Activated effector memory CD4-positive, alpha-beta T cell treated with Interleukin-2 at 50 U/mL for 16 hours (primary cell): ENCODE measurements at places on chromosomes 4 and X.

DNA sequence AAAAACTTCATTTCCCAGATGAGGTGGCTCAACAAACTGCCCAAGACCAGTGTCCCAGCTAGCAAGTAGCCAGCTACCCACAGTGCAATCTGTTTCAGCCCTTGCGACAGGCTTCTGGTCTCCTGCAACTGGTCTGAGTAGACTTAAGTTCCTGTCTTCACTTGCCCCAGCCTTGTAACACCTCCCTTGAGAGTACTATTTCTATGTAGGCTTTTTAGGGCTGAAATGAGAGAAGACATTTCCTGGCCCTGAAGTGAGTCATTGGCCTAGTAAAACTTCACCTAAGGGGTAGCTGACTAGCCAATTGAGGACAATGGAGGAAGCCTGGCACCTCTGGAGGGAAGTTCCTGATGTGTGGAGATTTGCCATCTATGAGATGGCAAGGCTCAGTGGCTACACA, 80.1 kb upstream of the STIM2 start:
- no peak for DNase-seq

DNA sequence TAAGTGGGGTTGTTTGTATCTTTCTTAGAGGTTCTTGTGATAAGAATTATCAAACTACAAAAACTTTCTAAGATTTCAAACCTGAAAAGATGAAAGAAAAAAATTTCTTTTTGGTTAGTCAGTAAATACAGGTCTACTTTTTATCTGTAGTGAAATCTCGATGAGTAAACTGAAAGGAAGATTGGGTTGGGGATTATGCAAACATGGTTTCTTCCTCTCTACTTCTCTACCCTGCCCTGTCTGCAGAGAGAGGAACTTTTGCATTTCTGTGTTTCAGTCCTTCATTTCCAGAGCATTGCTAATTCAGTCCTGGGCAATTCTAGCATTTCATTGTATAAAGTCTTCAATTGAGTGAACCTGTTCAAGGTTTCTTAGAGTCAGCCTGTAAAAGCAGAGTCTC, 51.6 kb upstream of the IL2 start:
- no peak for DNase-seq

DNA sequence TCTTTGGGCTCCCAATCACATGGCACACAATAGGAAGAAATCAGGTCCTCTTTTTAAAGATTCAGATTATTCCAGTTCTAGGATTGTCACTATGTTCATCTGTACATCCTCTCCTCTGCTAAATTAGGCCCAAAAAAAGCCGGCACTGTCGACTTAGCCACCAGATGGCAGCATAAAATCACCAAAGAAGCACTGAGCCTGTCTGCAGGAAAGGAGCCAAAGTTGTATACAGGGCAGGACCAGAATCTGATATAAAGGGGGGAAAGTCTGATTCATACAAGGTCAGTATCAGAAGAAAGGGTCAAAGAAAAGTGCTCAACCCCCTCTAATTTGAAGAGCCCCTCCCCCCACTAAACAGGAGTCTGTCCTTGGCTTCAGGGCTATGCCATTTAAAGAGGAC, 292.5 kb downstream of the CHIC1 start:
- DNase-seq = peak; percentile 41

GRCh38 chr4:171117457-171117856, 695.7 kb upstream of the GALNTL6 start:
- DNase-seq = no peak

GRCh38 chr4:181524499-181524898, 718.7 kb upstream of the TENM3 start:
- DNase-seq = no peak

DNA sequence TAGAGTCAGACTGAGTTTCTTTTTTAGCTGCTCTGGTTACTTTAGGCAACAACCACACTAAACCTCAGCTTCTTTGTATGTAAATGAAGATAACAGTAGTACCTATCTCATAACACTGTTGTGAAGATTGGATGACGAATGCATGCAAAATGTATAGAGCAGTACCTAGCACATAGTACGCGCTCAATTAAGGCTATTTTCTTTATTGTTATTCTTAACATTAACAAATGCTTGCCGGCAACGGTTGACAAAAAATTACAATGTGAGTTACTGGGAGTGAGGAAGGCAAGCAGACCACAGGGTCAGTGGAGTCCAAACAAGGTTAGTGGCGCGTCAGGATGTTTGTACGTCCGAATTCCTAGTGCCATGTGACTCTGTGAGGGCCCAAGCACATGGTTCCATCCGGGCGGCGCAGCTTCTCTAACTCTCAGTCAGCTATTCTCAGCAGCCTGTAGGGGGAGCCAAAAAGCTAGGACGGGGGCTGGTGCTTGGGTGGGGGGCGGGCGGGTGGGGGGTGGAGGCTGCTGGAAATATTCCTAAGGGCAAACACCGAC, 821 bp upstream of the NALF2 start:
- no peak for DNase-seq

DNA sequence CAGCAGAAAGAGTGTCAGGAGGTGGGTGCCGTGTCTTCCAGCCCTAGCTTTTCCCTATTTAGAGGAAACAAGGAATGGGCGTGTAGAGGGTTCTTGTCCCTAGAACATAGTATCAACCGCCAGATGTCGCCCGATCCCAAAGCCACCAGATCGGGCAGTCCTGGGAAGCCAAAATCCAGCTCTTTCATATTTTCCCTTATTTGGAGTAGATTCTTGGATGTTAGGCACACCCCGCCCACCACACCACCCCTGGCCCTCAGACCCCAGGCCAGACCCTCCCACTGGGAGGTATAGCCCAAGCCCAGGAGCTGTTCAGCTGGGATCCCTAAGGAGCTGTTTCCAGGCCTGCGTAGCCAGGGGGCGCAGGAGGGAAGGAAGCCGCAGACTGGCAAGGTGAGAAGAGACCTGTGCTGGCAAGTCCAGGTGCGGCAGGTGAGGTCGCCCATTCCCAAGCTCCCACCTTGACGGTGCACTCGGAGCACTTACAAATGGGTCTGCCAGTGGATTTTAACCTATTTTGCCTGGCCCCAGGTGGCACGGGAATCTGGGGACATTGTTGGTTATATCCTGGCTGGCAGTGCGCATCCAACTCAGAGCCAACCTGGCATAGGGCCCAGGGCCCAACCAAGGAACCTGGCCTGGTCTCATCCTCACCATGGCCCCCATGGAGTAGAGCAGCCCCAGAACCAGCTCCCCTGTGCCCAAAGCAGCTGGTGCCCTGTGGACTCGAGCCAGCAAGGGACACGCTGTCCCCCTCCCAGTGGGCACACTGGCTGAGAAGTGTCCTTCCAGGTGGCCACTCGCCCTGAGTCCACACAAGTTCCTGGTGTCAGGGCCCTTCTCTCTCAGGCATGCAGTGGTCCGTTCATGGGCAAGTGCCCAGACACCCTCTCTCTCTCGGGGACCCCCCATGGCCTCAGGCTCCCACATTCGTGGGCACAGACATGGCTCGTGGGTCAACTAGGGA, 811 bp downstream of the FLNA start:
- DNase-seq = no peak

DNA sequence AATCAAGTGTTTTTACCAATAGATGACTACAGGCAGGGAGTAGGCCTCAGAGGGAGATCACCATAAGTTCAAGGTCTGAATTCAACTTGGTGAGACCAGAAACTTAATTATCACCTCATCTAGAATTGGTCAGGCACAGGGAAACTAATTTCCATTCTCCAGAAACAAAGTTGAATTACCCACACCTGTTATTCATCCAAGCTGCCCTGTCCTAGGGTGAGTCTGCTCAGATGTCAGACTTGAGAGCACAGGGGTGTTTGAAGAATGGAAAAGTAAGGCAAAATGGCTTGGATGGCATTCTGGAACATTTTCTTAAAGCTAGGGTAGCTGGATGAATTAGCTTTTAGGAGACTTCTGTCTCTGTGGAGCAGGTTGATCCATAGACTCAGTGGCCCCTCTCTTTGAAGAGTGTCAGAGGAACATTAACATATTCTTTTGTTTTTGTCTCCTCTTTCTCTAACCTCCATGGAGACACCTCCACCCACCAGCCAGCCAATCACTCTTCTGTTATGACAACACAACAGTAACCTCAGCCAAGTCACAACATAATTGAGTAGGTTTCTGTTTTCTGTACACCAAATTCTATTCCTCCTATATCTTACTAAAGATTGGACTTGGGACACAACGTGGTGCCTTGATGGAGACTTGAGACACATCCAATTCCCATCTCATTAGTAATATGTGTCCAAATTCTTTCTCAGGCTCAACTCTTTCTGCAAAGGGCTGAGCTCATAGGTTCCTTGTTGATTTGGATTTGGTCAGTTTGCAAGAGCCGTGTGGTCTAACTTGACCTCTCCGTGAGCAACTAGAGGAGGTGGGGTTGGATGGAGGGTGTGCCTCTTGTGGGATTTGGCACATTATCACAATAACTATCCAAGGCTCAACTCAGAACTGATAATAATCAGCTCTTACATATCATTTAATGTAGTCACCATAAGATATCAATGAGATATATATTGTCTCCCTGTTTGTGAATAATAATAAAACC, 45.1 kb downstream of the VSIG4 start:
- DNase-seq = no peak

- DNase-seq = no peak
Measured at GRCh38 chrX:53087388-53087831, 5.2 kb downstream of the TSPYL2 start.

DNA sequence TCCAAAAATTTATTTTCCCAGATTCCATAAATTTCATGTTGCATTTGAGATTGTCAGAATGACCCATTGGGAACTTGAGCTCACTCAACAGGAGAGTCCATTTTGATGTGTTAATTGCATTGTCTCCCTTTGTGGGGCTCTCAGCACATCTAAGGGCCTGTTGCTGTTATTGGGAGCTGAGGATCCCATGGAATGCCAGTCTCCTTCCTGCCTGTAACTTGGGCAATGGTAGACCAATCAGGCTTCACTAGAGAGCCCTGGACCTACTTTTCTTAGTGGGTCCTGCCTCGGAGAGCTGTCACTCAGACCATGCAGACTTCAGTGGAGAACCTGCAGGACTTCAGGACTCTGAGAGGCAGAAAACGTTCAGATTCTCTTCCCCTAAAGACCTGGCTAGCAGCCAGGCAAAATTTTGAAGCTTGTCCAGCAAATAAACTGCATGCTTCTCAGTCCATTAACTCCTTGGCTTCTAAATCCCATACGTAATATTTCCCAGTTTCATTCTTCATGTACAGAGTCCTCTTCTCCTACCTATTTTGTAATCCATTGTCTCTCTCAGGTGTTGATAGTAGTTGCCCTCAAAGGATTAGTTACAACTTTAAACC, 25.1 kb downstream of the OCRL start:
- DNase-seq = no peak

- no peak for DNase-seq
Measured at GRCh38 chr4:37812713-37813112, 13.8 kb upstream of the PGM2 start.

DNA sequence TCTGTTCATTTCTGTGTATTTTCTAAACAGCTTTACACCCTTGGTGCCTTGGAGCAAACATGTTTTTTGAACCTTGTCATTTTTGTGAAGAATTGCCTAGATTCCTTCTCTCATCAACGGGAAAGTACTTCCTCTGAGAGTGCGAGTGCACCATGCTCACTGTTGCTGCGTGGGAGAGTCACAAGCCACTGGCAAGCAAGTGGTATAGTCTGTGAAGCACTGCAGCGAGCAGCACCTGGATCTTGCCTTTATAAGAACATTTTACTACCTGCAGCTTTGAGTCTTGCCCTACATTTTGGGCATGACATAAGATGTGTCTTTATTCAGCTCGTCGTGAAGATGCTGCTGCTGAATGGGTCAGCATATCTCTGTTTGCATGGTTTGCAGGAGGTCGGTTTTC, 44.9 kb downstream of the HADH start:
- no peak for DNase-seq

GRCh38 chr4:172758586-172759340, 409.8 kb upstream of the GALNT7 start:
- no peak for DNase-seq

DNA sequence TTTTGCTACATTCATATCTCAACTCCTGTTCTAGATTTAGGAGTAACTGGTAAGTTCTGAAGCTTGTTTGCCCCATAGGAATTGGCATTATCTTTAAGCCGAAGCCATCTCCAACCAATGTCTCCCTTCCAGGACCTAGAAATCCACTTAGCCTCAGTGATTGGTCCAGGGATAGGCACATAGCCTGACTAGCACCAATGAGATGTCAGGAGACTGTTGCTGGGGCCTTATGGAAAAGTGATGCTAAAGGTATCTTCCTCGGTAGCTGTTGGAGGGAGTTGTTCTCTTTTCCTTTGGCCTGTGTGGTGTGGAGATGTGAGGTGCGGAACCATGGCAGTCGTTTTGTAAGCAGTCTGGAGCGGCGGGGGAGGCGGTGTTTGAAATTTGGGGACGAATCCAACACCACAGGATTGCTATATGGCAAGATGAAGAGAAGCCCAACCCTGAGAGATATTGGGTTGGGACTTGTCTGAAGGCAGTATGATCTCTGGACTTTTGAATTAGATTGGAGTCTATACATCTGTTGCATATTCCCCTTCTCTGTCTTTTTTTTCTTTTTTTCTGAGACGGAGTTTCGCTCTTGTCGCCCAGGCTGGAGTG, 109.8 kb upstream of the ATP6AP2 start:
- no peak for DNase-seq

- no peak for DNase-seq
Measured at GRCh38 chr4:67638136-67638535, 62.8 kb downstream of the UBA6 start.

GRCh38 chr4:159240046-159240445, 137.2 kb downstream of the RAPGEF2 start:
- DNase-seq = no peak

DNA sequence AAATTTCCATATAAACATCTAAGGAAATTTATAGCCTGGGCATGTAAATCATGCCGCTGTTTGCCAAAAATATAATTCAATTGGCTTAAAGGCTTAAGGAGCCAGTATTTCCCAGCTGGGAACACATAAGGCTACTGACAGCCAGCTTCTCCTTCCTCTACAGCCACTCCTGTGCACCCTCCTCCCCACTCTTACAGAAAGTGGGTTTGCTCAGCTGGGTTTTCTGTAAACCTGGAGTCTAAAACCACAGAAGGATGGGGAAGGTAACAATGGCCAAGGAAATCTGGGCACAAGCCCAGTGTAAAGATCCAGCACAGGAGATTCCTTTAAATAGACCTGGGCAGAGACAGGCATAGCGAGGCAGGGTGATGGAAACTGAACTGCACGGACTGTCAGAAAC, 18.5 kb downstream of the ACSL1 start:
- no peak for DNase-seq

GRCh38 chr4:7538518-7538917, 103.8 kb upstream of the PSAPL1 start:
- DNase-seq = no peak

DNA sequence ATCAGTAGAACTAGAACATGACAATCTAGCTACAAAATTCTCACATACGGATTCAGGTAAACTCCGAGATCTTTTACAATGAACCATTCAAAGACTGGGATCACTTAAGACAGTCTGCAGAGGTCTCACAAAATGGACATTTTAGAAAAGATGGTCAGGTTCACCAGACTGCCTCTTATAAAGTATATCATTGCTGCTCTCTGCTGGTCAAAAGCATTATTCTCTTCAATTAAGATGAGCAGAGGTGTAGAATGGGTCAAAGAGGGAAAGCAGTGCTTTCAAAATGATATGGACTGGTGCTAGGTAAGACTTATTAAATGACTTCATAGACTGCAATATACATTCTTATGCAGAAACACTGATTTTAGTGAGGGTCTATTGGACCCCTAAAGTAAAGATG, 434.7 kb downstream of the PACRGL start:
- no peak for DNase-seq
